ENCODE measurements at places on chromosomes 7 and 10.

GRCh38 chr10:116044801-116045248 is 228.2 kb downstream of the GFRA1 start:
- no peak for DNase-seq

- DNase-seq, result no peak
Measured at GRCh38 chr10:132891368-132891767, 51.0 kb downstream of the CFAP46 start.

- no peak for DNase-seq
Measured at GRCh38 chr7:29154076-29154475, 7.7 kb upstream of the CPVL start.

- DNase-seq, result no peak
Measured at GRCh38 chr10:88472540-88472939, 110.6 kb downstream of the RNLS start.

DNA sequence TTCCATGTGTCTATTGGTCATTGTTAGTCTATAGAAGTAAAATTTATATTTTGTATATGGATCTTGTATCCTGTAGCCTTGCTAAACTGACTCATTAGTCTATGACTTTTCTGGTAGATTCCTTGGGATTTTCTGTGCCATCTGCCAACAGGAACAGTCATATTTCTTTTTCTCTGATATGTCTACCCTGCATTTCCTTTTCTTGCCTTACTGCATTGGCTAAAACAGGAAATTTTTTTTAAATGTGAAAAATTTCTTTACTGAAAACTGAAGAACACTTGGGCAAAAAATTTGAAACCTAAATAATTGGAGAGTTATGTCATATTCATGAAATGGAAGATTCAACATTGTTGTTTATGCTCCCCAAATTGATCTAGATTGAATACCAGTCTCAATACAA is 67.5 kb downstream of the AMZ1 start:
- no peak for DNase-seq

DNA sequence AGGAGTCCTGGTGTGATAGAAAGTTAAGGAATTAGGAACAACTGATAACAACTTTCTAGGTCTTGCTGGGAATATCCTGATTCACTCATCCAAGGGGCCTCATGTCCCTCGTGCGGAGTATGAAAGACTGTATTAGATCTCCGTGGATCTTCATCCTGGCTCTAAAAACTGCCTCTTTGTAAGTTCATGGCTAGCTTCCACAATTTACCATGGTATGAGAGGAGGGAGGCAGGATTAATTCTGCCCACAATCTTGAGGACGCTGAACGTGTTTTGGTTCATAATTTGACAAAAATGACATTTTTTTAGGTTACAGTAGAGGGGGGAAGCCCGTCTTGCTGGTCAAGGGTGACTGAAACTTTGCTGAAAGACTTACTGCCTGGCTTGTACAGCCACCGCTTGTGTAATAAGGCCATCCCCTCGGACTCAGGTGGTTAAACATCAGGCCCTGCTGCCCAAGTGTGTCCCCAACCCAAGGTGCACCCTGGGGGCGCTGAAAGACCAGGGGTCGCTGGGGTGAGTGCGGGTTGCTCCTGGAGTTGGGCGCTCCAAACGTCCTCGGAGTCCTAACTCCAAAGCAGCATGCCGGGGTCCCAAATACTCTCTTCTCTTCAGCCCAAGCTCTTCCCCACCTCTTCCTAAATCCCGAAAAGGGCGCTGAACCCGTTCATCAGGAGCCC is 733 bp downstream of the HIBADH start:
- no peak for DNase-seq

GRCh38 chr10:62047228-62047892 is 145.9 kb downstream of the ARID5B start:
- no peak for DNase-seq

GRCh38 chr7:159000859-159001435 is 143.7 kb downstream of the VIPR2 start:
- no peak for DNase-seq

- DNase-seq, result no peak
Measured at GRCh38 chr10:132703419-132704007, 82.4 kb downstream of the NKX6-2 start.

Measured in stimulated activated CD8-positive, alpha-beta memory T cell treated with anti-CD3 and anti-CD28 coated beads, Interleukin-2, amount 100 ng/mL, for 1 hour (primary cell).